ENCODE measurements at places on chromosomes 16 and 17.

- no peak for DNase-seq
Measured at GRCh38 chr17:34712481-34713195, 133.3 kb downstream of the TMEM132E start.

GRCh38 chr17:50559674-50560184 lies 786 bp upstream of the CACNA1G start:
- peak; percentile 43 for DNase-seq

GRCh38 chr17:44414394-44415155 lies 25.1 kb upstream of the ITGA2B start:
- DNase-seq, result peak; percentile 15

- DNase-seq, result no peak
Measured at GRCh38 chr16:23699100-23699499, 13.9 kb downstream of the ERN2 start.

- DNase-seq, result no peak
Measured at GRCh38 chr16:69131167-69131838, 1.1 kb downstream of the CHTF8 start.

GRCh38 chr16:86046026-86046425 lies 147.1 kb downstream of the IRF8 start:
- no peak for DNase-seq
